Left colon (tissue), 2 donors: ENCODE measurements at places on chromosomes 16 and 17. TPM values are rescaled to one million over a fixed set of nuclear protein-coding genes. Genes with fewer than 3 reads are reported as not detected.

DNA sequence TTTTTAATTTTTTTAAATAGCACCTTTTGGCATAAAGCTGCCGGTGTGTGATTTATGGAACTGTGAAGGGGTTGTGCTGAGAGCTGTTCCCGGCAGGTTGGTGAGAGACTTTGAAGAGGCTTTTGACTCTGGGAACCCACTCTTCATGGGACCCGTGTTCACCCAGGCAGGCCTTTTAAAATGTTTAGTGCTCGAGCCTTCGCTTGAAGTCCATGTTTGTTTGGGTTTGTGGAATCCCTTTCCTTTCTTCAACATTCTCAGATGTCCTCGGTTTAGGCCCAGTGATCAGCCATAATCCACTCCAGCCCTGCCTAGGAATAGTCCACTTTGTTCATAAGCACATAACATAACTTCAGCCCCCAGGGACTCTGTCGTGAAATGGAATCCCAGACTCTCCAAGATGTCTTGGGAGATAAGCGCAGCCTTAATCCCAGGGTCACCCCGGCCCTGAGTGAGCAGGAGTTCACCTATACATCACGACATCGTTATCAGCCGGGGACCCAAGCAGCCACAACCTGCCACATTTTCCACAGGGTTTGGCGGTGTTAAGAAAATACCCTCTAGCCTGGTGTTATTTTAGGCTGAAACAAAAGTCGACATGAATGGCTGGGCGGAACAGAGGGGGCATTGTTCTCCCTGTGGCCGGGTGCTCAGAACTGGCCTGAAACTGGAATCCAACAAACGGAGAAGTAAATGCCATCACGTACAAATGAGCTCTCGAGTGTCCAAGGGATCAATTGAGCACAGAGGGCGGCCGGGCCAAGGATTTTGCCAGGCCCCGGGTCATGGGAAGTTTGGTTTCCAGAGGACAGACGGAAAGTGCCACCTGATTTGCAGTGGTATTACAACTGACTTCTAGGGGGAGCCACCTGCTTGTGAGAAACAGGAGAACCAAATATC lies 145.7 kb upstream of the IRX3 start:
- no peak for DNase-seq

GRCh38 chr17:49456183-49456965 lies 38.7 kb upstream of the NGFR start:
- DNase-seq = no peak

GRCh38 chr17:48814504-48814903 lies 2.5 kb downstream of the TTLL6 start:
- no peak for DNase-seq

DNA sequence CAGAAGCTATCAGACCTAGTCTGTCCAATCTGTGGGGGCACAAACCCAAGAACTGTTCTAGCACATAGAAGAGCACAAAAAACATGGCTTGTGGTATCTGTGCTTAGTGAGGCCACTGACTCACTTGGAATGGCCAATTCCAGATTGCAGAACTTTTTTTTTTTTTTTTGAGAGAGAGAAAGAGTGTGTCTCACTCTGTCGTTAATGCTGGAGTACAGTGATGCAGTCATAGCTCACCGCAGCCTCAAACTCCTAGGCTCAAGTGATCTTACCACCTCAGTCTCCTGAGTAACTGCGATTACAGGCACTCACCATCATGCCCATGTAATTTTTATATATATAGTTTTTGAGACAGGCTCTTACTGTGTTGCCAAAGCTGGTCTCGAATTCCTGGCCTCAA lies 77.2 kb upstream of the CLEC3A start:
- DNase-seq = no peak

GRCh38 chr16:64543441-64543840 lies 578.4 kb downstream of the CDH11 start:
- no peak for DNase-seq

GRCh38 chr16:62034231-62035114 lies 1.8 kb downstream of the CDH8 start:
- DNase-seq = no peak

SLC52A1 gene
- total RNA-seq = 2.4 TPM

DNA sequence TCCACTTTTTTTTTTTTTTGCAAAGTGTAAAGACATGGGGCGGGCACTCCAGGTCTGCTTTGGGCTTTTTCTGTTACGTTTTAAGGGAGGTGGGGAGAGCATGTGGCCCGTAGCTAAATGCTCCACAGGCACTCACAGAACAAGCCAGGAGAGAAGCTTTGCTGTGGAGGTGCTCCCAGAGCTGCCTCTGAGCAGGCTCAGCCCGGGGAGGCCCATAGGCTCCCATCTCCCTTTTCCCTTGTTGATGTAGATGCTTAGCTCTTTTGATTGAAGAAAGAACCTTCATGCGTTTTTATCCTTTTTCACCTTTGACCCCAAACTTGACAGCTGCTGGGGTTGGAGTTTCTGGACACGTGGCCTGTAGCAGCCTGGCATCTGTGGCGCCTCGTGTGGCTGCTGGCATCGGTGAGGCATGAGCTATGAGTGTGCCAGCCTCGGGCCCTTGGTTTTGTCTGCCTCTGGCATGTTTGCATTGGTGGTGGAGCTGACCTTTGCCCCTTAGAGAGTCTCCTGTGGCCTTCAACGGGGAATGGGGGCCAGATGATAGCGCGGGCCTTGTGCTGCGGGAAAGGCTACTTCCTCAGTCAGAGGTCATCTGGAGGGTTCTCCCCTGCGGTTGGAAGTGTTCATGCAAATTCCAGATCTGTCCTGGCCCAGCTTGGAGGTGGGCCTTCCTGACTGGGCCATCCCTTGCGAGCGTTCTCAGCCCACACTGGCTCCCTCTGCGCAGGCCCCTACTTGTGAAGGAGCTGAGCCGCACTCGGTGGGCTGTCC lies 20.0 kb upstream of the IL17C start:
- no peak for DNase-seq

DNA sequence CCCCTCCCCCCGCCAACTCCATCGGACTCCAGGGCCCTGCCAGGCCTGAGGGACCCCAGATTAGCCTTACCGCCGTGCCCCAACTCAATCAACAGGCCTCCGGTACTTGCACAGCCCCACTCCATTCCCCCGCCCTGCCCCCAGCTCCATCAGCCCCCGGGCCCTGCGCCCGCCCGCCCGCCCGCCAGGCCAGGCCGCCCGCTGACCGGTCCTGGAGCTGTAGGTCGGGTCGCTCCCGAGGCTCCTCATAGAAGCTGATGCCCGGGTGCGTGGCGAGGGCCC lies 308 bp downstream of the GTF3C1 start:
- no peak for DNase-seq

GRCh38 chr17:9907131-9907530 lies 2.1 kb upstream of the RCVRN start:
- DNase-seq = no peak

DNA sequence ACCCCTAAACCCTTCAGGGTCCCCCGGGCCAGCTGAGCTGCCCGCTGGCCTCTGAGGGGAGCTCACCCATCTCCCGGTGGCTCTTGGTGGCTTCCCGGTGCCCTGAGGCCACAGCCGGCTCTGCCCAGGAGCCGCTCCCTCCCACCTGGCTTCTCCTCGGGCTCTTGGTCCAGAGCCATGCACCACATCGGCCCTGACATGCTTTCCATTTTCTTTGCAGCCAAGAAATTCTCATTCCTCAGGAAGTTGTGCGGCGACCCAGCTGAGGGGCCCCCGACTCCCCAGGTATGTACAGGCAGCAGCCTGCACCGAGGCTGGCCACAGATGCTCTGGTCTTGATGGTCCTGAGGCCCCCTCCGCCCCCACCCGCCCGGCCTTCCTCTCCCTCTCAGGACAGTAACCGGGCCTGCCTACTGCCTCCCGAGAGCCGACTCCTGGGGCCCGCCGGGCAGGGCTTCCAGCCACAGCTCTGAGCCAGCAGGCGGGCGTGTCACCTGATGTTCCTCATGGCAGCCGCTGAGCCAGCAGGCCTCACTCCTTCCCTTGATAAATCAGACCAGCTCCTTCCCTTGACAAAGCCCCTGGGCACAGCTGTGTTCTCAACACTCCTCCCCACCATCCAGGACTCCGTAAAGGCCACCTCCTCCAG lies 28.4 kb upstream of the ZFPM1 start:
- no peak for DNase-seq

GRCh38 chr16:82085011-82085779 lies 50.1 kb downstream of the HSD17B2 start:
- DNase-seq = no peak

- DNase-seq = no peak
These were observed 118.0 kb upstream of the PLCG2 start for GRCh38 chr16:81661082-81661481.

DNA sequence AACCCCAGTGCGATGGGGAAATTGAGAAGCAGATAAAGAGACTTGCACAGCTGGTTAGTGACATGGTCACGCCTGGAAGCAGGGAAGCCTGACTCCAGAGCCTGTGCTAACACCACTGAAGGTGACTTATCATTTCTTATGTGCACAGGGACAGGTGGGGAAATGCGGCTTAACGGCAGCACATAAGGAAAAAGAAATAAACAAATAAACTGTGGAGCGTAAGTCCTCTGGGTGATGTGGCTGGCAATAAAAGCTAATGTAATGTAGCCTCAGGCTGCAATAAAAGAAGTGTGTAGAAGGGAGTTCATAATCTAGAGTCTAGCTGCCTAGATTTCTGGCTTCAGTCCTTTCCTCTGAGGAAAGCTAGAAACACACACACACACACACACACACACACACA lies 10.6 kb downstream of the CDH11 start:
- DNase-seq = peak; percentile 75

DNA sequence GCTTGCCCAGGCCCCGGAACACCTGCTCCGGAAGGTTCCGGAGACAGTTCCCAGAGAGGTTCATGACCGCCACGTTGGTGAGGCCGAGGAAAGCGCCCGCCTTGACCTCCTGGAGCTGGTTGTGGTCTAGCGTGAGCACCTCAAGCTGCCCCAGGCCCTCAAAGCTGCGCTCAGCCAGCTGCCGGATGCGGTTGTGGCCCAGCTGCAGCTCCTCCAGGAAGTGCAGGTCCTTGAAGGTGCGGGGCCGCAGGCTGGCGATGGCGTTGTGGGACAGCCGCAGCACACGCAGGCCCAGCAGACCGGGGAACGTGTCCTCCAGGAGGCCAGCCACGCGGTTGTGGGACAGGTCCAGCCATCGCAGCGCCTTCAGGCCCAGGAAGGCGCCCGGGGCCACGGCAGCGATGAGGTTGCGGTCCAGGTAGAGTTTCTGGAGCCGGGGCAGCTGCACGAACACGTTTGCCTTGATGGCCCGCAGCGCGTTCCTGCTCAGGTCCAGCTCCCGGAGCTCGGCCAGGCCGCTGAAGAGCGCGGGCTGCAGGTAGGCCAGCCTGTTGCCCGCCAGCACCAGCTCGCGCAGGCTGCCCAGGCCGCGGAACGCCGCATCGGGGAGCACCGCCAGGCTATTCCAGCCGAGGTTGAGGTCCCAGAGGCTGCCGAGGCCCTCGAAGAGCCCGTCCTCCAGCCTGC lies 2.1 kb downstream of the IGFALS start:
- DNase-seq = no peak

EVI2B gene
- total RNA-seq = 3.7 TPM

DNA sequence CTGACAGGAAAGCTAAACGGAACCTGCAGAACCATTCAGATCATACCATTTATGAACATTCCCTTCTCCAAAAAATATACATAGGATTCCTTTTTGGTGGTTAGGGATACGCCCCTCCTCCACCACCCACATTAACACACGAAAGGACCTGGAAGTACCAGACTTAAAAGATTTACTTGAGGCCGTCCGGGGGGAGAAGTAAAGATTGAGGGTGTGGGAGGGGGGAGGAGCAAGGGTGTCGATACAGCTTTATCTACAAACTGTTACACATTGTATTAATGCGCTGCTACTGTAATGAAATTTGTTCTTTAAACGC lies 537 bp downstream of the PALB2 start:
- DNase-seq = no peak

SULT1A3 gene
- total RNA-seq = 72.3 TPM

- DNase-seq = no peak
These were observed 5.9 kb upstream of the C16orf87 start for GRCh38 chr16:46836534-46837530.

GGT6 gene
- total RNA-seq = 185 TPM

TPSD1 gene
- 0.18 TPM for total RNA-seq

- no peak for DNase-seq
These were observed 80.7 kb upstream of the TNRC6C start for GRCh38 chr17:77877646-77878355.

DNA sequence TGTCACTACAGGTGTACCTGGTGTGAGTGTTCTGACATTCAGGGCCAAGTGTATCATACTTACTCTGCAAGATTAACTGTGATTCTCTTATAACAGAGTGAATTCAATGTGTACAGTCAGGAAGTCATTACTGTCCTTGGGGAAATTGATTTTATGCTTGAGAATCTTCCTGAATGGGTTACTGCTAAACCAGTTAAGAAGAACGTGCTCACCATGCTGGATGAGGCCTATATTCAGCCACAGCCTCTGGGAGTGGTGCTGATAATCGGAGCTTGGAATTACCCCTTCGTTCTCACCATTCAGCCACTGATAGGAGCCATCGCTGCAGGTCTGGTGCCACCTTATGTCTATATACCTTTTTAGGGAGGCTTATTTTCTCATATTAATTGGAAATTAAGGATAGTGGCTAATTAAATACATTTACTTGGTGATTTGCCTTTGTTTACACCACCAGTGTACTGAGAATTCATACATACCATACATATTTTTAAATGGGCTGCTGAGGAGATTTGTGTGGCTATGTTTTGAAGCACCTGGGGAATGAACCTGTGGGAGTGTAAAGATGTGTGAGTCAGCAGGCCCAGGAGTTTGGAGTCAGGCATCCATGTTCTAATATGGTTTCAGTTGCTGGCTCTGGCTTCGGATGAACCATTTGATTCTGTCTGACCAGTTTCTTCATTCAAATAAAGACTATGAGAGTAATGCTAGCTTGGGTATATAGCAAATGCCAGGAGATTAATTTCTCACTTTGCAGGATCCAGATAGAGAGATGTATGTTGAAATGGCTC lies 3.1 kb downstream of the ALDH3A2 start:
- DNase-seq = no peak

DNA sequence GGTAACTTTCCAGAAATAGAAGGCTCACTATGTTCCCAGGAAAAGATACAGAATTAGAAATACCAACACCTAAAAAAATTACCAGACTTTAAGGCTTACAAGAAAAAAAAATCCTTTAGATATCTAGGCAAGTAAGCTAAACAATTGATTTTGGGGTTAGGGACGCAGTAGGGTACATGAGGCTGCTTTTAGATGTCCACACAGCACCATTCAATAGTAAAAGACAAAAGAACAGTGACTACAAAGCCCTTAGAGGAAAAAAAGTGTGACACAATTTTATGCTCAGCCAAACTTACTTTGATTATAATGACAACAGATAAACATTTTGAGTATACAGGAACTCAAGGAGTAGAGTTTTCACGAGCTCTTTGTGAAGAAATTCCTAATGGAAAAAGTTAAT lies 29.9 kb downstream of the METTL16 start:
- DNase-seq = no peak

GRCh38 chr17:49266233-49266632 lies 35.6 kb upstream of the PHOSPHO1 start:
- DNase-seq = no peak

CD2BP2 gene
- 57.3 TPM for total RNA-seq

GRCh38 chr16:72203401-72203800 lies 31.4 kb upstream of the PMFBP1 start:
- DNase-seq = no peak

CA10 gene
- total RNA-seq = not detected
